ENCODE measurements at places on chromosomes 3 and 15. TPM values are rescaled to one million over a fixed set of nuclear protein-coding genes. Genes with fewer than 3 reads are reported as not detected.

The STRIT1 gene
- not detected for total RNA-seq

The WNT7A gene
- total RNA-seq = 0.11 TPM

The MORC1 gene
- total RNA-seq = not detected

The CPNE9 gene
- 0.30 TPM for total RNA-seq

- no peaks in the 10 kb centered on the region for H3K36me3 ChIP-seq
- no peak overlapping the region for H3K27ac ChIP-seq
- no peak overlapping the region for H3K4me3 ChIP-seq
- no peaks in the 10 kb centered on the region for H3K4me1 ChIP-seq
- no peaks in the 10 kb centered on the region for H3K27me3 ChIP-seq
Measured at GRCh38 chr15:78840661-78841375, 29.6 kb upstream of the ADAMTS7 start.

DNA sequence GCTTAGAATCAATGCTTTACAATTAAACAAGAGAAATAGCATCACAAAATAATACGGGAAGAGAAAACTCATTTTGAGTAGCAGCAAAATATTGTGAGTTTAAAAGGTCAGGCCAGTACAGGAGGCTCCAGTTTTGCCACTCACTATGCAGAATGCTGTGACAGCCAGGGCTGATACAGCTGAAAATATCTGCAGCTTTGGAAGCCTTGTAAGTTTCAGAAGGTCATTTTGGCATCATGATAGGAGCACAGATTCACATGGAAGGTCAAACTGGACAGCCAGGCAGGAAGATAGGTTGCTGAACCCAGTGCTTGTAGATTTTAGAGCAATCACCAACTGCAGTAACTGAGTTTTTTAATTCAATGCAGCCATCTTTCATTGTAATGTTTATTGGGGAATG, 14.1 kb downstream of the MBNL1 start:
- no peak for DNase-seq
- peak overlapping the region; percentile 44 for H3K4me3 ChIP-seq
- no peaks in the 10 kb centered on the region for H3K27me3 ChIP-seq
- H3K4me1 ChIP-seq = peaks cover 77% of the 10 kb centered on the region
- peaks cover 12% of the 10 kb centered on the region for H3K36me3 ChIP-seq
- H3K27ac ChIP-seq = peak overlapping the region; percentile 84

The KCNAB1 gene
- not detected for total RNA-seq

The SI gene
- total RNA-seq = not detected

DNA sequence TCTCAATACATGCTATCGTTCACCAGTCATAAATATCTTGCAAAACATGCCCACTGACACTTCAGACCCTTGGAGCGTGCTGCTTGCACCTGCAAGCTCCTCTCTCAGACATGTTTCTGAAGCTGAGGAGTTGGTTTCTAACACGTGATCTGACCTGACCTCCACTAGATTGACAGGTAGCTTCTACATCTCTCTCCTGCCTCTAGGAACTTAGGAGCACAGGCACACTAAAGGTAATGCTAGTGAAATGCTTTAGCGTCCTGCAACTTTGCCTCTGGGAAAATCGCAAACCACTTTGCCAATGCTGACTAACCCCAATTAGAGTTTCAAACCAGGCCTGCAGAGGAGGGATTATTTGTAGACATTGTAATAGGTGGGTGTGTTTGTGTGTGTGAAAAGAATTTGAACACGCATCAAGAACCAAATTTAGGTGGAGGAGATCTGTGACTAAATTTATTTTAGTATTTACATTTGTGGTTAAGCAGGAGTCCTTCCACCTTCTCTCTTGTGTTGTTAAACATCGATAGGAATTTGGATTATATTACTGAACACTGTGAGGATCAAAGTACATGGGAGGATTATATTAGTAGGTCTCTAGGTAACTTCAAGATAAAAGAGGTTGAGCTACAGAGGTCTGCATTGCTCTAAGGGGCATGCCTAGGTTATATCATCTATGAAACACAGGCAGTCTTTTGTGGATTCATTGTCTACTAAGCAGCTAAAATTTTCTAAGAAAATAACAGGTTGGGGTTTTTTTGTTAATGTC, 86.7 kb upstream of the ZBED2 start:
- peaks cover 61% of the 10 kb centered on the region for H3K4me1 ChIP-seq
- H3K4me3 ChIP-seq = no peak overlapping the region
- H3K27me3 ChIP-seq = no peaks in the 10 kb centered on the region
- peaks cover 2% of the 10 kb centered on the region for H3K36me3 ChIP-seq

DNA sequence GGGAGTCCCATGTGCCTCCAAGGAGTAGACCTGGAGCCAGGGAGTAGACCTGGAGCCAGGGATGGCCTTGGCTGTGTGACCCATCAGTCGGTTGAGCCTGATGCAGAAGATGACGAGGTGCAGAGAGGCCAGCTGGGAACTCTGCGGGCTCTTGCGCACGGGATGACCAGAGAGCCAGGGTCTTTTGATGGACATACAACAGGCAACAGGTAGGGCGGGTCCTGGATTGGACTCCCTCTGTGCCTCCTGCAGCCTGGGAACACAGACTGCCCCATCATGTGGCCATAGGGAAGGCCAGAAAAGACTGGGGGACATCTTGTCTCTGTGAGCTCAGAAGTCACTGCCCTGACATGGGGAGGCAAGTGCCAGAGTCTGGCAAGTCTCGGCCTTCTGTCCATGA, 67.5 kb upstream of the RPL32 start:
- DNase-seq = no peak
- no peak overlapping the region for H3K27ac ChIP-seq
- no peaks in the 10 kb centered on the region for H3K4me1 ChIP-seq
- H3K27me3 ChIP-seq = no peaks in the 10 kb centered on the region
- H3K4me3 ChIP-seq = no peak overlapping the region

- H3K4me1 ChIP-seq = peaks cover 51% of the 10 kb centered on the region
- H3K27me3 ChIP-seq = no peaks in the 10 kb centered on the region
- peaks cover 40% of the 10 kb centered on the region for H3K36me3 ChIP-seq
- peak; percentile 31 for DNase-seq
- H3K4me3 ChIP-seq = peak overlapping the region; percentile 96
- peak overlapping the region; percentile 99 for H3K27ac ChIP-seq
Measured at GRCh38 chr15:68815598-68815997, 5.1 kb downstream of the ANP32A start.

DNA sequence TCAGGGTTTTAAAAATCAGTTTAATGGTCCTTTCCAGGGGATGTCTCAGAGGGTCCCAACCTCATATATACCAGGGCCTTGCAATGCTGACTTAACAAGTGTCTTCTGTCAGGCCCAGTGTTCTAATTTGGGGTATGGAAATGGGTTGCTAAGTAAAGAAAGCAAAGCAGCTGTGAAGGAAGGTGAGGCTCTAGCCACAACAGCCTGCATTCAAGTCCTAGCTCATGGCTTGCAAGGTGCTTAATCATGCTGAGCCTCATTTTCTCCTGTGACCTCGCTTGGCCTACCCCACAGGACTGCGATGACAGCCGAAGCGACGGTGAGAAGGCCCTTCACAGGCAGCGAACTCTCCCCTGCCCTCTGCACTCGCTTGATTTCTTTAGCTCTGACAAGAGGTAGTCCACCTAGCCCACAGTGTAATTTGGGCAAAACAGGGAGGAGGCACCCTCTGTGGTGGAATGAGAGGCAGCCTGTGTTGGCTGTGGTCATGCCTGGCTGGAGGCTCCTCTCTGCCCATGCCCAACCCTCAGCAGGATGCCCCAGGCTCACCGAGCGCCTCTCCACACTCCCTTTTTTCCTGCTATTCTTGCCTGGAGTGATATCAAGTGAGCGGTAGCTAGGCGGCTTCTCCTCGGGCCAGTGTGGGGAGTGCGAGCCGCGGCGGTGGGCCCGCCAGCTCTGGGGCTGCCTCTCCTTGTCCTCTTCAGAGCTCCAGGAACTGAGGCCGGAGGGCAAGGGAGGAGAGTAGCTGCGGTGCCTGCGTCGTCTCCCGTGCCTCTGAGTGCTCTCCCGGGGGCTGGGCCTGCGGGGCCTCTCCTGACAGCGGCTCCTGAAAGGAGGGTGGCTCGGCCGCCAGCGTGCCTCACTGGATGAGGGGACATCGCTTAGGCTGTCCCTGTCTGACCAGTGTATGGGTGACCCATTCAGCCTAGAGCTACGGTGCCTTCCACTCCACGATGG, 29.2 kb downstream of the ILDR1 start:
- H3K36me3 ChIP-seq = no peaks in the 10 kb centered on the region
- DNase-seq = no peak
- no peak overlapping the region for H3K4me3 ChIP-seq
- peaks cover 22% of the 10 kb centered on the region for H3K4me1 ChIP-seq
- H3K27me3 ChIP-seq = peaks cover 2% of the 10 kb centered on the region

The PLAAT1 gene
- total RNA-seq = 0.30 TPM

The ERICH6 gene
- total RNA-seq = 0.58 TPM

The ZIC1 gene
- not detected for total RNA-seq

- H3K4me1 ChIP-seq = peaks cover 6% of the 10 kb centered on the region
- peaks cover 52% of the 10 kb centered on the region for H3K27me3 ChIP-seq
- peaks cover 8% of the 10 kb centered on the region for H3K36me3 ChIP-seq
- H3K27ac ChIP-seq = no peak overlapping the region
- no peak overlapping the region for H3K4me3 ChIP-seq
- no peak for DNase-seq
Measured at GRCh38 chr3:181712226-181712552, 464 bp downstream of the SOX2 start.

The SLC9C1 gene
- not detected for total RNA-seq

DNA sequence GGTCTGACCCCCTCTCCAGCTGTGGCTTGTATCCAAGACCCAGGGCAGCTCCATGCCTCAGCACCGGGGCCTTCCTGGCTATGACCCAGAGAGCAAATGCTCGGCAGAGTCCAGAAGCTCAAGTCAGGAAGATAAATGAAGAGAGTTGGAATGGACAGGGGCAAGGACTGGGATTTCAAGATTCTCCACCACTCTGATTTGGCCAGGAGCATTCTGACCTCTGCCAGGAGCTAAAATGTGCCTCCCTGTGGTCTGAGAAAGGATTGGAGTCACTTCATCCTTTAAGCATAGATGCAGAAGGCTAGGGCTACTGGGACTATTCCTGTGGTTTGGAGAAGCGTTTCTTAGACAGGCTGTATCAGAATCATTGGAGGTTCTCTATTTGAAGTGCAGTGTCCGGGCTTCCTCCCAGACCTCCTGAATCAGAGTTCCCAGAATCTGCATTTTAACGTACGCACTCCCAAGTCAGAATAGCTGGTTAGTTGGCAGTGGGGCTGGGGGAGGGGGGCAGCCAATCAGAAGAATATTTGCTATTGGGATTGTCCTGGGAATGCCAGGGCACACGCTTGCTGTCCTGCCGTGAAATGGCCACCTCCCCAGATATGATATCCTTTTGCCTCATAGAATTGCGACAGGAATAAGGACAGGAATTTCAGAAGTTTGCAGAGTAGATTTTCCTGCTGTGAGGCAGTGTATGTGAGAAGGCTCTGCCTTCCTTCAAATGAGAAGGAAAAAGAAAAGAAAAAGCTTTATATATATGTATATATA, 57.4 kb downstream of the HRH1 start:
- no peak overlapping the region for H3K4me3 ChIP-seq
- no peak for DNase-seq
- peaks cover 6% of the 10 kb centered on the region for H3K27me3 ChIP-seq

DNA sequence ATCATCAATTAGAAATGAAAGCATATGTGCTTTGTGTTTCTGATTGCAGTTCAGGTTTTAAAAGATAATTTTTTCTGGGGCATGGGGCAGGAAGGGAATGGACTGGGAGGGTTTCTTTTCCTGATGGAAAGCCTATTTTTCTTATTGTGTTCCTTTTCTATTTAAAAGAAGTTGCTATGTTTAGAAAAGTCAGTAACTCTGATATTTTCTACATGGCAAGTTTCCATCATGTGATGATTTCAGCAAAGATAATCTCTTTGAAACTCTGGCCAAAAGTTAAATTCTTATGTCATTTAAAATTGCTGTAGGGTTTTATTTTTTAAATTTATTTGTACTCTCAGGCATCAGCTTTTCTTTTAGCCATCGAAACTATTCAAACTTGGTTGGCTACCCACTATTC, 601.2 kb downstream of the FOXP1 start:
- peaks cover 66% of the 10 kb centered on the region for H3K4me1 ChIP-seq
- no peak for DNase-seq
- peak overlapping the region; percentile 95 for H3K27ac ChIP-seq

DNA sequence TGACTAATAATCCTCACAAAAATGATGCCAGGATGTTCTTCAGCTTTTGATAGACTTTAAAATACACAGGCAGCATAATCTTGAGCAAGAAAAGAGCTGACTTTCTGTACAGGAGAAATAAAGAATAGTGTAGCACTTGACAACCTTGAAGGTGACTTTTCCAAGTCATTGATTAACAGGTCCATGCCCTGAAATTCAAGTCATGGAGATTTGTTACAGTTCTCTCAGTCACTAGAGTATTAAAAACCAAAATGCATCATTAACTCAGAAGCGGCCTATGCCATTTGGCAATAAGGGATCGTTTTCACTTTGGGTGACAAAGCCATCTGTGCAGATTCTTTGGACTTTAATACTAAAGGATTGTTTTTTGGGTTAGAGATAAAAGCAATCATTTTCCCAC, 692.7 kb upstream of the SGO1 start:
- DNase-seq = no peak
- H3K4me3 ChIP-seq = no peak overlapping the region
